ENCODE measurements at places on chromosomes 2 and 18. TPM values are rescaled to one million over a fixed set of nuclear protein-coding genes. Genes with fewer than 3 reads are reported as not detected.

DNA sequence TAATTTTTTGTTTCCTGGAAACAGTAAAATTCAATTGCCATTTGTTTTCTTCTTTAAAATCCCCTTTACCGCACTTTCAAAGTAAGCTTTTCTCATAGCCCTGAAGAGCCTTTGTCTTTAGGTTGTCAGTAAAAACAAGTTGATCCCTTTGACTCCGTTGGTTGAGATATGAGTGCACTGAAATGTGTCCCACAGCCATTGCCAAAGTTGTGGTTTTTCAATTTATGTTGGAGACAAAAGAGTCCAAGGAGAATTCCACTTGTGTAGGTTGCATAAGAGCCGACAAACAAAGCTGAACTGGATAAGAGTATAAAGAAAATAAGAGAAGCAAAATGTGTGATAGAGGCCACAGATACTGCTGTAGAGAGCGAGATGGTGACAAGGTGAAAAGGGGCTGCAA is 26.1 kb upstream of the HNMT start:
- H3K27ac ChIP-seq = no peak overlapping the region
- H3K4me3 ChIP-seq = no peak overlapping the region
- no peaks in the 10 kb centered on the region for H3K27me3 ChIP-seq
- DNase-seq = no peak

- H3K27me3 ChIP-seq = no peaks in the 10 kb centered on the region
- no peak overlapping the region for H3K4me3 ChIP-seq
- no peaks in the 10 kb centered on the region for H3K36me3 ChIP-seq
- H3K27ac ChIP-seq = no peak overlapping the region
- no peak for DNase-seq
These were observed 73.0 kb upstream of the YWHAQ start for GRCh38 chr2:9703701-9704221.

GRCh38 chr2:165647409-165647808 is 146.6 kb downstream of the GALNT3 start:
- no peak overlapping the region for H3K27ac ChIP-seq
- no peaks in the 10 kb centered on the region for H3K4me1 ChIP-seq
- H3K4me3 ChIP-seq = no peak overlapping the region
- no peak for DNase-seq
- H3K36me3 ChIP-seq = no peaks in the 10 kb centered on the region
- H3K27me3 ChIP-seq = no peaks in the 10 kb centered on the region

- DNase-seq = no peak
- H3K27ac ChIP-seq = no peak overlapping the region
- H3K36me3 ChIP-seq = no peaks in the 10 kb centered on the region
- no peaks in the 10 kb centered on the region for H3K27me3 ChIP-seq
- no peak overlapping the region for H3K4me3 ChIP-seq
- H3K4me1 ChIP-seq = no peaks in the 10 kb centered on the region
These were observed 101.9 kb downstream of the MBD5 start for GRCh38 chr2:148122788-148123187.

- H3K4me3 ChIP-seq = peak overlapping the region; percentile 21
- no peaks in the 10 kb centered on the region for H3K27me3 ChIP-seq
- H3K27ac ChIP-seq = no peak overlapping the region
These were observed 118.9 kb upstream of the ARL5A start for GRCh38 chr2:151946899-151947812.

DNA sequence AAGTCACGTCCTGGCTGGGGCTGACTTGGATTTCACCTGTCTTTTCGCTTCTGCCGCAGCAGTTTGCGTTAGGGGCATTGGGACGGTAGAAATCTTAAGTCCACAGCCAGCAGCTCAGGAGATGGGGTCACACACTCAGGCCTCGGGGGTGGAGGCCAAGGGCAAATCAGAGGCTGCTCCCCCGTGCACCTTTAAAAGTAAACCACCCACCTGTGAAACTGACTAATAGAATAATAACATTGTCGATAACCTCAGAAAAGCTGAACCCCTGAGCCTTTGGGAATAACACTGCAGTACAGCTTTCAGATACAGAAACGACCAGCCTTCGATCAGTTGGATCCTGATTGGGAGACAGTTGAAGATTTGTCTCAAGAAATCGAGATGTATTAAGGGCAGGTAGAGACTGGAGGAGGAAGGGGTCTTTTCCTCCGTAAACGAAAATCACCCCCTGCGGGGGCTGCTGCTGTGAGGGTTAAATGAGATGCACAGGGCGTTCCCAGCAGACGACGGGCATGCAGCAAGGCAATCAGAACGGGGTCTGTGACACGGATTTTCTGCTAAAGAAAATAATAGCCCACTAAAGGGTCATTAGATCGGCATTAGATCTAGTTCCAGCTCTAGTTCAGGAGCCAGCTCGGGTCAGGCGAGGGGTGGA is 16.4 kb upstream of the NFATC1 start:
- DNase-seq = peak; percentile 14
- H3K4me1 ChIP-seq = no peaks in the 10 kb centered on the region
- H3K27me3 ChIP-seq = no peaks in the 10 kb centered on the region
- H3K36me3 ChIP-seq = no peaks in the 10 kb centered on the region
- no peak overlapping the region for H3K4me3 ChIP-seq
- no peak overlapping the region for H3K27ac ChIP-seq

DNA sequence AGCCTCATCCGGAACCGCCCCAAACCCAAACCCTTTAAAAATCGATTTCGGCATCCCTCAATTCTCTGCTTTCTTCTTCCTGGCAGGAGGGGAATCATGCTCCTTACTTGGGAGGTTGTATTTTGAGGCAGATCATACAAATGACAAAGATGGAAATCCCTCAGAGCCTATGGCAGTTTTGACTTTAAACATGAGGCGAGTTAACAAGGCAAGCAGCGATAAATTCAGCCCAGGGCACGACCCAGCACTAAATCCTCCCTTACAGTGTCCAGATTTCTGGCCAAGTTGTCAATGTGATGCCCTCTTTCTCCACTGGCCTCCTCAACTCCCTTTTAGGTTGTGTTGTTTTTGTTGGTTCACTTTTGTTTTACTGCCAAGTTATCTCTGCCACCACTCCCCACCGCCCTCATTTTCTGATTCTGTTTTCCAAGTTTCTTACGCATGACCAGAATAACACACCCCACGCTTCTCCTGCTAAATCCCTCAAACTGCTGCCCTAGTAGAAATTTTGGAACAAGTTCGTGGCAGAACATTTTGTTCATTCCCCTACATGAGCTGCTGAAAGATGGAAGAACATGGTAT is 68.3 kb downstream of the CTAGE1 start:
- H3K27me3 ChIP-seq = no peaks in the 10 kb centered on the region
- peak overlapping the region; percentile 89 for H3K27ac ChIP-seq
- peaks cover 36% of the 10 kb centered on the region for H3K4me1 ChIP-seq
- peak overlapping the region; percentile 62 for H3K4me3 ChIP-seq
- peak; percentile 40 for DNase-seq

DNA sequence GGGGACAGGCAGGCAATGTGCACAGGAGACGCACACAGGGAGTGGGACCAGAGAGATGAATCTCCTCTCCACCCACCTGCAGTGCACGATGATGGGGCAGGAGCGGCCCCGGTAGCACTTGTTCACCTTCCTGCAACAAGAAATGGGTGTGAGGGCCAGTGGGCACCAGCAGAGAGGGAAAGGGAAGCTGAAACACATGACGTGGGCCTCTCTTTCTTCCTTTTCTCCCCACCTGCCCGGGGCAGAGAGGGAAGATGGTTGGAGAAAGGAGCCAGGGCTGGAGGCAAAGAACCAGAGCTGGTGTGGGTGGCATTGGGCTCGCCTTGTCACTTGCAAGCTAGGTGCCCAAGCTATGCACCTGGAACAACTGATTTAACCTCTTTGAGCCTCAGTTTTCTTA is 12.2 kb downstream of the DNAJB2 start:
- H3K4me1 ChIP-seq = peaks cover 15% of the 10 kb centered on the region
- H3K4me3 ChIP-seq = no peak overlapping the region
- no peak for DNase-seq
- no peaks in the 10 kb centered on the region for H3K27me3 ChIP-seq
- no peaks in the 10 kb centered on the region for H3K36me3 ChIP-seq
- no peak overlapping the region for H3K27ac ChIP-seq

DNA sequence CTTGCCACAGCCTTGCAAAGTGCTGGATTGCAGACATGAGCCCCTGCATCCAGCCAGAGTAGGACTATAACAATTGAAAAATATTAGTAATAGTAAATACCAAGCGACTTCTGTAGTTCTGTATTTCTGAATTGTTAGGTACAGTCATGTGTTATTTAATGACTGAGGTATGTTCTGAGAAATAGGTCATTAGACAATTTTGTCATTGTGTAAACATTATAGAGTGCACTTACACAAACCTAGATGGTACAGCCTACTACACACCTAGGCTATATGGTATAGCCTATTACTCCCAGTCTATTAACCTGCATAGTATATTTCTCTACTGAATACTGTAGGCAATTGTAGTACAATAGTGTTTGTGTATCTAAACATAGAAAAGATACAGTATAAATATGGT is 92.1 kb downstream of the GALNT1 start:
- H3K27ac ChIP-seq = no peak overlapping the region
- no peaks in the 10 kb centered on the region for H3K27me3 ChIP-seq
- no peak for DNase-seq
- H3K4me1 ChIP-seq = no peaks in the 10 kb centered on the region
- no peak overlapping the region for H3K4me3 ChIP-seq

DNA sequence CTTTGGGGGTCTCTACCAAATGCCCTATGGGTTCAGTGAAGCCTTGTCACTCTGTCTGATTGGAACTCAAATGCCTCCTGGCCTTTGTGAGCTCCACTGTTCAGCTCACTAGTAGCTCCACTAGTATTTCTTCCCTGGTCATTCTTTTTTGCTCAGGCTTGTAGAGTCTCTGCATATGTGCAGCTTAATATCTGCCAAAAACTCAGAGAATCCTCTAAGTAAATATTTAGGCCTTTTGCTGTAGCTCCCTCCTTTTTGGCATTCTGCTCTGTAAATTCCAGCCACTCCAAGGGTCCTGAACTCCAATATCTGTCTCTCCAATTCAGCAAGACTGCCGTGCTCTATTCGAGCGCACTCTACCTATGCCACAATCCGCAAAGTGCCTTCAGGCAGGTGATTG is 146.5 kb downstream of the MAIP1 start:
- no peak overlapping the region for H3K27ac ChIP-seq
- DNase-seq = no peak
- no peak overlapping the region for H3K4me3 ChIP-seq

The PLB1 gene
- 7.6 TPM for total RNA-seq

The AGAP1 gene
- total RNA-seq = 40.7 TPM

The IL36RN gene
- not detected for total RNA-seq

The TMEM150A gene
- 33.1 TPM for total RNA-seq

The CFAP65 gene
- total RNA-seq = 15.5 TPM

The FAM237A gene
- not detected for total RNA-seq
